ENCODE measurements at places on chromosomes 6 and 20.
A peak's percentile ranks its signal among the peaks of the same experiment; 100 is the strongest.

GRCh38 chr6:165245287-165245686 is 64.1 kb downstream of the C6orf118 start:
- peak; percentile 66 for DNase-seq

- peak; percentile 45 for DNase-seq
Observed at GRCh38 chr20:47487175-47487917, 14.3 kb upstream of the NCOA3 start.

DNA sequence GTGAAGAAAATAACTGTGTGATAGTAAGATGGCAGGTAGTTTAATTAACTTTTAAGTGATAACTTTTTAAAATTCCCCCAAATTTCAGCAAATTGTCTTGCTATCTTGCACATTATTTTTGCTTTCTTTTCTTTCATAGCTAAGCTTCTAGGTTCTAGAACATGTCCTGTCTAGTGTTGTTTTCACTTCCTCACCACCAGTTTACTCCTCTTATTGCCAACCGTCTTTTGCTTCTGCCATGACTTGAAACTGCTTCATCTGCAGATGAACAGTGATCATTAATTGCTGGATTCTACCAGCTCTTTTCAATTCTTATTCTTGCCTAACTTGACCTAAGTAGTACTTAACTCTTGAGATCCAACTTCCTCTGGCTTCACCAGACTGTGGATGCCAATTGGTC is 137.8 kb downstream of the CENPW start:
- no peak for DNase-seq

DNA sequence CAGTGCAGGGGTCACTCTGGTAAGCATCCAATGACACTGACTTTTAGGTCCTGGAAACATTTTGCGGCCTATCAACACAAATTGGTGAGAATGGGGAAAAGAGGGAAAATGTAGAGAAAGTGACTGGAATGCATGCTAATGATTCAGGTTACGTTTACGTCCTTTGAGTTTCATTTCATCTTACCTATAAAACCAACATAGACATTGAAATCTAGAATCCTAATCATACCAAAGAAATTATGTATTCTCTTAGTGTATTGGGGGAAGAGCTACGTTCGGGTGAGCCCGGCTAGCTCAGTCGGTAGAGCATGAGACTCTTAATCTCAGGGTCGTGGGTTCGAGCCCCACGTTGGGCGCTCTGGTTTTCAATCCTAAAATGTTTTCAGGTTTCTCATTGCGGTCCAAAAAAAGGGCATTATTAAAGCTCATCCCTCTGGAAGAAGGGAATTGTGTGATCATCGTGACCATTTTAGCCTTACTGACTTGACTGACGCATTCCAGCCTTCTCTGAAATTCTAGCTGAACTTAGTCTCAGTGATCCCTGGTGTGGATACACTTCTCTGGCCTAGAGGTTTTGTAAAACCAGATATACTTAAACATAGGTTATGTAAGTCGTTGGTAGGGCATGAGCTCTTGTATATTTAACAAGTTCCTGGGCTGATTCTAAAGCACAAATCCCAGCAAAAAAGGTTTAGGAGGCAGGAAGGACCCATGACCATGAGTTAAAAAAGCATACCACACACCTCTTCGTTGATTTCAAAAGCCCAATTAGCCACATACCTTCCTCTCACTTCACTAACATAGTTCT is 18.3 kb downstream of the HMGN4 start:
- DNase-seq = peak; percentile 90

DNA sequence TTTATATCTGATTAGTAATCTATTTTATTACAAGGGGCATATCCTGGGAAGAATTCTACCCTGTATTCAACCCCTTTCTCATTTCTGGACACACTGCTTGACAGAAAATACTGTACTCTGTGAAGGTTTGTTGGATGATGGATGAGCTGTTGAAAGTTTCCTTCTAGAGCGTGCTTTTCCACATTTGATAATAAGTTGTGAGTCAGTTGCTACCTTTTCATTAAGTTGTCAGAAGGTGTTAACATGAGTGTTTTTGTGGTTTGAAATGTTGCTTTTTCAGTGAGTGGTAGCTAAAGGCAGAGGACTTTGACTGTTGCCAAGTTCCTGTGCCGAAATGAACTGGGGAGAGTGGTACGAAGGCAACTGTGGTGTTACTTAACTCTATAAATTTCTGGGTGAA is 3.9 kb upstream of the ECI2 start:
- no peak for DNase-seq

DNA sequence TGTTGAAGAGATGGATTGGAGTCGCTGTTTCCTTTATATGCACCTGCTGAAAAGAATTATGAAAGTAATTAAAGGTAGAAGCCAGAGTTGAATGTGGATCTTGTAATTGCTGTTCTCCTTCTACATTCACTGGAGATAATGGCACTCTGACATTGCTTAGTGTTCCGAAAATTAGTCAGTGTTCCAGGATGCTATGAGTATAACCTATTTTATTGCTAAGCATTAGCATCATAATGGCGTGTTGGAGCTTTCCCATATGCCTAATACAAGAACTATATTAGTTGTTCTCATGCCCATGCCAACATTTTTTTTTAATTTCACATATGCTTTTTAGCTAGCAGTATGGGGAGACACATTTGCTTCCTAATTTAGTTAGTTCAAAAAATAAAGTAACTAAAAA is 236.4 kb downstream of the ARHGAP18 start:
- no peak for DNase-seq

- DNase-seq = peak; percentile 31
Observed at GRCh38 chr20:50744143-50744792, 12.9 kb downstream of the PARD6B start.

- peak; percentile 75 for DNase-seq
Observed at GRCh38 chr20:49384437-49385434, 97.7 kb downstream of the KCNB1 start.

GRCh38 chr20:10626896-10627295 is 46.9 kb downstream of the JAG1 start:
- DNase-seq = no peak

GRCh38 chr20:62301111-62301668 is 1.6 kb upstream of the ADRM1 start:
- peak; percentile 38 for DNase-seq

- no peak for DNase-seq
Observed at GRCh38 chr6:53321701-53322100, 27.0 kb downstream of the ELOVL5 start.

GRCh38 chr6:149135809-149136208 is 181.7 kb upstream of the TAB2 start:
- DNase-seq = no peak

- peak; percentile 94 for DNase-seq
Observed at GRCh38 chr6:106510090-106510970, 119.0 kb downstream of the RTN4IP1 start.

GRCh38 chr20:44137266-44137801 is 49.7 kb downstream of the JPH2 start:
- no peak for DNase-seq

DNA sequence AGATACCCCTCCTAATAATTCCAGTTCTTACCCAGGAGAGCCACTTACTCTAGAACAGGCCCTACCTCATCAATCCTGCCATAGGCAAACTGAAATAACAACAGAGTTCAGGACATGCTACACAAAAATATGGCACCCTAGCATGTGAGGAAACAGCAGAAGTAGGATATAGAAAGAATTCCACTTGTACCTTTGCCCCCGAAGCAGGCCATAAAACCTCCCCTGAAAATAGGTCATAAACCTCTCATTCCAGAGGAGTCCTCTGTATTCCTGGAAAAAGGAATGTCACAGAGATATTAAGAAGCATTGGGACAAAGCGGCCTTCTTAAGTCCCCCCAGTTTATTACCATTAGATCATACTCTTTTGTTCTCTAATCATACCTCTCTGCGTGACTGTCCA is 504.3 kb upstream of the MARCKS start:
- DNase-seq = no peak

DNA sequence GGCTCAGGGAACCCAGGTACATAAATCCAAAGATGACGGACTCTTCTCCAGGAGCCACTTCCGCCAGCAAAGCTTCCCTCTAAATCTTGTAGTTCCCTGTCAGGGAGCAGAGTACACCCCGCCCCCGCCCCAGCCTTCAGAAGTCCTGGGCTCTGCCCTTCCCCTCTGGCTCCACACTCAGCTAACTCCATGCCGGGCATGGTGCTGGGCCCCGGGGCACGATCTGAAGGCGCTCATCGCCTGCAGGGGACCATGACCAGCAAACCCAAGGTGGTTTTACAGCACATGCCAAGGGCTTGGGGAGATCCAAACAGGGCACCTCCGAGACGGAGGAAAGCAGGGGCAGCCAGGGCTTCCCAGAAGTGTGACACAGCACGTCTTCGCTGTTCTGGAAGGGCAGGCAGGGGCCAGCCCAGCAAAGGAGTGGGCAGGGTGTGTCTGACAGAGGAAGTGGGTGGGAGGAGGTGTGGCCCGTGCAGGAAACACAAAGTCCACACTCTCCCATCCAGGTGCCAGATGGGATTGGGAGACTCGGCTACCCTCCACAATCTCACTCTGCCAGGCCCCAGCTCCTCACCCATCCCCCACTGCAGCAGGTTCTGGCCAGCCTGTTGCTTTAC is 41.6 kb upstream of the SLC22A2 start:
- DNase-seq = no peak

GRCh38 chr6:137722749-137723272 is 144.2 kb upstream of the TNFAIP3 start:
- DNase-seq = peak; percentile 70

GRCh38 chr6:122407712-122408111 is 8.3 kb downstream of the HSF2 start:
- DNase-seq = no peak

GRCh38 chr6:74534465-74535211 is 671.2 kb downstream of the COL12A1 start:
- no peak for DNase-seq

DNA sequence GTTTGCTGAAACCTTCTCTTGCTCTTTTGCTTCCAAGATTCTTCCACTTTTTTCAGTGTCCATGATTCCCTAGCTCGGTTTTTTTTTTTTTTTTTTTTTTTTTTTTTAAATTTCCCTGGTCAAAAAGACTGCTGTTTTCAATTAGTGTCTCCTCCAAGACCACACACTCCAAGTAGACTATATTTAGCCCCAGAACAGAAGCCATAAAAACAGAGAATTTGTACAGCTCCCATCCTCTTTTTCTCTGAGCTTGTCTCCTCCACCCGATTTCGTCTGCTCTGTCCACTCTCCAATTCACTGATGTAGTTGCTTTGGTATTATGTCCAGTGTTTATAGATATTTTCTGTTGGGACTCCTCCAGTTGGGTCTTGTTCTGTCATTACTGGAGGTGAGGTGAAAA is 37.6 kb downstream of the RSPH3 start:
- no peak for DNase-seq

DNA sequence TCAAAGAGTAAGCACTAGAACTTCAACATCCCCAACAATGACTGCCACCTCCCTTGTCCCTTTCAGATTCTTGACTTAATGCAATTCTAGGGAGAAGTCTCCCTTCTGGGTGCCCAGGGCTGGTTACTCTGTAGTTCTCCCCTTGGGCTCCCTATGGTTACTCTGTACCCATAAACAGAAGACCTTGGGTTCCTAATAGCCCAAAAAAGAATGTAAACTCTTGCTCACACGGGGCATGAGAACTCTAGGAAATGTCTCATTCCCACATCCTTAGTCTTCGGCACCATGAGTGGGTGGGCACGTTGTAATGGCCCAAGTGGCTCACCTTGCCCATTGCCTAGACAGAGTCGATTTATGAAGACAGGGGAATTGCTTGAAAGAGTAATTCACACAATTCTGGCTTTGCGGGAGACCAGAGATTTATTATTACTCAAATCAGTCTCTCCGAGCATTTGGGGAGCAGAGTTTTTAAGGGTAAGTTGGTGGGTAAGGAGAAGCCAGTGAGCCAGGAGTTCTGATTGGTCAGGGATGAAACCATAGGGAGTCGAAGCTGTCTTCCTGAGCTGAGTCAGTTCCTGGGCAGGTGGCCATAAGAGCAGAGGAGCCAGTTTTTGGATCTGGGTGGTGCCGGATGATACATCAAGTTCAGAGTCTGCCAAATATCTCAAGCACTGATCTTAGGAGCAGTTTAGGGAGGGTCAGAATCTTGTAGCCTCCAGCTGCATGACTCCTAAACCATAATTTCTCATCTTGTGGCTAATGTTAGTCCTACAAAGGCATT is 61.2 kb upstream of the SIRPG start:
- DNase-seq = no peak

- no peak for DNase-seq
Observed at GRCh38 chr6:133179481-133179880, 61.7 kb upstream of the EYA4 start.

GRCh38 chr6:393391-394221 is 2.1 kb downstream of the IRF4 start:
- DNase-seq = no peak

GRCh38 chr20:47857569-47858464 is 72.5 kb upstream of the SULF2 start:
- peak; percentile 75 for DNase-seq

- DNase-seq = no peak
Observed at GRCh38 chr6:81534934-81535465, 217.5 kb downstream of the TENT5A start.

DNA sequence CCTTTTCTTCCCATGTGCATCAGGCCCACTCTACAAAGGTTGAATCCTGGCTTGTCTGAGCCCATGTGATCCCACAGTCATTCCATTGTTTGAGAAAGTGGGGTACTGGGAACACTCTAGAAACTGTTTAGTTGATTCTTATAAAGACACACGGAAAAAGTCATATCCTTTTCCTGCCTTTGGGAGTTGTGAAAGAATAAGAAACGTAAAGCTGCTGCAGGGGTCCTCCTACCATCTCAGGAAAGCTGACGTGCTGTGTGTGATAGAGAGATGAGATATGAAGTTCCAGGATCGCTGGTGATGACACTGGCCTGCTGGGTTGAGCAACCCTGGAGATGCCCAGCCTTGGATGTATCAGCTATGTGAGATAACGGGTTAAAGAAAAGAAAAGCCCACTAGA is 21.3 kb upstream of the HLA-DRB5 start:
- no peak for DNase-seq

- DNase-seq = no peak
Observed at GRCh38 chr6:106377061-106377540, 16.6 kb downstream of the CRYBG1 start.

GRCh38 chr6:45371924-45372573 is 5.7 kb downstream of the SUPT3H start:
- DNase-seq = peak; percentile 43

DNA sequence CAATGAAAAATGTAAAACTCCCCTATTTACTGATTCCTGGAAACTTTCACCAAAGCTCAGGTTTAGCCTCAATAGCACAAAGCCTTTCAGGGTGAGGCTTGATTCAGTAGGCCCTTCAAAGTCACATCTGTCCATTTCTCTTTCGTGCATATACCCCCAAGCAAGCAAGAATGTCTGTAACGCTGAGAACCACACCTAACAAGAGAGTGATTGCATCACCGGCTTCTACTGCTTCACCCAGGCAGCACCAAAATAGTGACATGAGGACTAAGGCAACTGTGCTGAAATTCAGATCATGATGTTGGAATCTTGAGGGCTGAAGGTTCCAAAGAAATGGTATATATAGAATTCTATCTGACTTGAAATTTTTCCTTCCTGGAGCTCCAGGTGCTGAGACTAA is 26.1 kb downstream of the CGA start:
- DNase-seq = peak; percentile 20

DNA sequence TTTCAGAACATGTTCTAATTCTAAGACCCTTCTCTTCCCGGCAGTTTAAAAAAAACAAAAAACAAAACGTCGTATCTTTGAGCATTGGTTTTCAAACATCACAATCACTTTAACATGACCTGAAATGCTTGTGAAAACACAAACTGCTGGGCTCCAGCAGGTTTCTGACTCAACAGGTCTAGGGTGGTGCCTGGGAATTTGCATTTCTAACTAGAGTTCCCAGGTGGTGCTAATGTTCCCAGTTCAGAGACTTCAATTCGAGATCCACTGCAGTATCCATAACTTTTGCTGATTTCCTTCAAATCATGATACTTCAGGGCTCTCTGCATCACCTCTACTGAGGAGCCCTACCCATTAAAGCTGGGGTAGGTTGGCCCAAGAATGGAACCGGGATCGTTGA is 850 bp upstream of the SMPDL3A start:
- DNase-seq = no peak

All from NB4 (cell line).